ENCODE measurements at places on chromosomes 3 and 15.

GRCh38 chr3:140341203-140341602 is 336.7 kb upstream of the TRIM42 start:
- DNase-seq = no peak

DNA sequence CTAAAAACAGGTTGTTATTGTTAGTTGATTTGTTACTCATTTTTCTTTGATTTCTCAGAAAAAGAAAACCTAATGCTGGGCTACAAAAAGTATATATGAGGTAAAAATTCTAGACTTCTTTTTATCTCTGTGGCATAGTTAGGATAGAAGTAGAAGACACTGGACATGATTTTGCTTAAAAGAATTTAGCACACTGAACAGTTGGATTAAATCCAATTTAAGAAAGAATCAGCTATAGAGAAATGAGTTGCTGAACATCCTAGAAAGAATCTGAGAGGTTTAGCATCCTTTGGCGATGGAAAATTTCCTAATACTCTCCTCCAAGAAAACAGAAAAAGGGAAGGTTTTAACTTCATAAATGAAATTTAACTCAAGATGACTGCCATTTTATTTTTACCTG is 259.7 kb downstream of the TBL1XR1 start:
- DNase-seq = no peak

DNA sequence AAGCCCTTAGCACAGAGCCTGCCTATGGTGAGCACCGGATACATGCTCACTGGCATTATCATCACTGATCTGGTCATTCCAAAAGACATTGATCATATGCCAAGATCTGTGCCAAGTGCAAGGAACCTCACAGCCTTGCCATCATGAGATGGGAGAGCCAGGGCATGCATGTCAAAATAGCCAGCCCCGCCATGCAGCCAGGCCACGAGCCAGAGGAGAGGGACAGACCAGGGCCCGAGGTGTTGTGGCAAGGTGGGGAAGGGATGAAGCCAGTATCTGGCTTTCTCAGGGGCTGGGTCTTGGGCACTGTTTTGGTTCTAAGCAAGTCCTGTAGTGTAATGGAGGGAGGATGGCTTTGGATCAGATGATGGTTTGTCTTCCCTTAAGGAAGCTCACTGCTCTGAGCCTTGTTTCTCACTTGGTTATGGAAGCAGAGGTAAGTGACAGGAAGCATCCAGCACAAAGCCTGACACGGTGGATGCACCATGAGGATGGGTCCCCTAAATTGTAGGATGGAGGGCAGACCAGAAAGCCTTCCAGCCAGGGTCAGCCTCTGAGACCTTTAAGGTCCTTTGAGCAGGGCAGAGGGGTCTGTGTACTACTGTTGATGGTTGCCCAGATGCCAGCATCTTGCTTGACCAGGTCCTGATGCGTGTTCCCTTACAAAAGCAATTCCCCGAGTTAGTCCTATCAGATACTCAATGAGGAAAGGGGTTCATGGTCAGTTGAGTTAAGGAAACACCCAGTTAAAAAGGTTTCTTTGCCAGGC is 247.7 kb upstream of the TLE3 start:
- no peak for DNase-seq

DNA sequence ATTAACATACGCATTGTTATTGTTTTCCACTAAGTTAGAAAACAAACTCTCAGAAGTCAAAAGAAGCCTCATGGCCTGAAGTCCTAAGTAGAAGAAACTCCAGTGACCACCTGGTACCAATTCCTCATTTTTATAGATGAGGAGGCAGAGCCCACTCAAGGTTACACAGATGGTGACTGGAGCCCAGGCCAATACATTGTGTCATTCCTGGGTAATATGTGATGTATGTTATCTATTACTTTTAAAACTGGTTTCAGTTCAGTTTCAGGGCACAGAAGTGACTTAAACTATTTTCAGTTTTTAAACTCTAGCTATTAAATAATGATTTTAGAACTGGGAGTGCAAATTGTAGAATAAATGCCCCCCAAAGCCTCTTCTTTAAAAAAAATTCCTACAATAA is 66.7 kb upstream of the STXBP5L start:
- DNase-seq = no peak

- no peak for DNase-seq
Observed at GRCh38 chr3:28155631-28156030, 85.8 kb upstream of the CMC1 start.

- no peak for DNase-seq
Observed at GRCh38 chr15:93649691-93650235, 560.8 kb upstream of the RGMA start.

GRCh38 chr3:48451270-48451669 is 4.7 kb downstream of the ATRIP start:
- no peak for DNase-seq
